CD8-positive, alpha-beta memory T cell (primary cell): ENCODE measurements at places on chromosomes 6 and 20. TPM values are rescaled to one million over a fixed set of nuclear protein-coding genes. Genes with fewer than 3 reads are reported as not detected.

- DNase-seq = no peak
- H3K4me3 ChIP-seq = no peak overlapping the region
- H3K27ac ChIP-seq = no peak overlapping the region
- no peaks in the 10 kb centered on the region for H3K36me3 ChIP-seq
Measured at GRCh38 chr6:5937169-5937909, 69.4 kb downstream of the NRN1 start.

GRCh38 chr6:3473773-3474172 is 16.9 kb upstream of the SLC22A23 start:
- no peaks in the 10 kb centered on the region for H3K4me1 ChIP-seq
- H3K27ac ChIP-seq = no peak overlapping the region
- H3K36me3 ChIP-seq = no peaks in the 10 kb centered on the region
- no peak overlapping the region for H3K4me3 ChIP-seq
- no peak for DNase-seq
- H3K27me3 ChIP-seq = no peaks in the 10 kb centered on the region

DNA sequence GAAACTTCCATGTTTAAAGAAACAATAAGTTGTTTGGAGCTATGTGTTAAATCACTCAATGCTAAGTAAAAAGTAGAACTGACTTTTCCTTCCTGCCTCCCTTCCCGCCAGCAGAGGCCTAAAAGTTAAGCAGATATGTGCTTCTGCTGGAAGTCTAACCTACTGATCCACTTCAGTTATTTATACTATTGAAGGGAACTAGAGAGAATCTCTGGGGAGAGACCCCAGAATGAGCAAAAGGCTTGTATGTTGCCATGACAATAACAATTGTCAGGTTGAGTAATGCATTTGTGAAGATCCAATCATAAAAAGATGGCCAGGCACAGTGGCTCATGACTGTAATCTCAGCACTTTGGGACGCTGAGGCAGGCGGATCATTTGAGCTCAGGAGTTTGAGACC is 24.7 kb downstream of the MGME1 start:
- H3K27ac ChIP-seq = no peak overlapping the region
- no peaks in the 10 kb centered on the region for H3K27me3 ChIP-seq
- no peaks in the 10 kb centered on the region for H3K36me3 ChIP-seq
- H3K4me1 ChIP-seq = peaks cover 3% of the 10 kb centered on the region

DNA sequence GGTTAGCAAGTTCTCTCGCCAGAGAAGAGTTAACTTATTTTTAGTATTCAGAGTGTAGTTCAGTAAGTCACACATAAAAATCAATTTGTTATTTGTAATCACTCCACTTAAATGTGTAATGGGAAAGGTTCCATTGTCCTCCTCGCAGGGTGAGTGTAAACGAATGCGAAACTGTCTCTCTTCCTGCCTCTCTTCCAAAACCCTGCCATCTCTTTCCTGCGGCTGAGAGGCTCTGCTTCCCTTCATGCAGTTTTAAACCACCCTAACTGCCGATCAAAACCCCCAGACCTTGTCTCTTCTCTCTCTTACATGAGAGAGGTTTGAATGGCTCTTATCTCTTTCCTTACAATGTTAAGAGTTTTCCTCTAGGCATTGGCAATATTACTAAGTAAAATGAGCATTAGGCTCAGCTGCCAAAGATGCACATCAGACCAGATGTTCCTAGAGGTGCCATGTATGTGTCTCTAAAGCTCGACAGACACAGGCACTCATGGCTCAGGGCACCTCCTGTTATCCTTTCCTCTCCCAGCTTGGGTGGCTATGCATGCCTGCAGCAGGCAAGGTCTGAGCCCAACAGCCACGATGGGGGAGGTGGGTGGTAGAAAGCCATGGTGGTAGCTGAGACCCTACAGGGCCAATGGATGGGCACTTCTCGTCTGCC is 91.2 kb downstream of the JARID2 start:
- H3K27ac ChIP-seq = no peak overlapping the region
- H3K4me3 ChIP-seq = no peak overlapping the region
- no peak for DNase-seq
- H3K27me3 ChIP-seq = no peaks in the 10 kb centered on the region

- H3K27ac ChIP-seq = no peak overlapping the region
- H3K36me3 ChIP-seq = no peaks in the 10 kb centered on the region
- no peak for DNase-seq
- H3K4me3 ChIP-seq = no peak overlapping the region
- H3K4me1 ChIP-seq = no peaks in the 10 kb centered on the region
Measured at GRCh38 chr6:154427446-154427845, 70.8 kb upstream of the IPCEF1 start.

GRCh38 chr6:130190701-130191690 is 31.8 kb downstream of the SAMD3 start:
- H3K27me3 ChIP-seq = no peaks in the 10 kb centered on the region
- H3K4me3 ChIP-seq = no peak overlapping the region
- H3K4me1 ChIP-seq = peaks cover 58% of the 10 kb centered on the region
- H3K36me3 ChIP-seq = no peaks in the 10 kb centered on the region
- no peak overlapping the region for H3K27ac ChIP-seq
- DNase-seq = no peak

GRCh38 chr6:15776458-15776980 is 113.7 kb upstream of the DTNBP1 start:
- H3K27ac ChIP-seq = no peak overlapping the region
- no peak overlapping the region for H3K4me3 ChIP-seq
- H3K36me3 ChIP-seq = no peaks in the 10 kb centered on the region

DNA sequence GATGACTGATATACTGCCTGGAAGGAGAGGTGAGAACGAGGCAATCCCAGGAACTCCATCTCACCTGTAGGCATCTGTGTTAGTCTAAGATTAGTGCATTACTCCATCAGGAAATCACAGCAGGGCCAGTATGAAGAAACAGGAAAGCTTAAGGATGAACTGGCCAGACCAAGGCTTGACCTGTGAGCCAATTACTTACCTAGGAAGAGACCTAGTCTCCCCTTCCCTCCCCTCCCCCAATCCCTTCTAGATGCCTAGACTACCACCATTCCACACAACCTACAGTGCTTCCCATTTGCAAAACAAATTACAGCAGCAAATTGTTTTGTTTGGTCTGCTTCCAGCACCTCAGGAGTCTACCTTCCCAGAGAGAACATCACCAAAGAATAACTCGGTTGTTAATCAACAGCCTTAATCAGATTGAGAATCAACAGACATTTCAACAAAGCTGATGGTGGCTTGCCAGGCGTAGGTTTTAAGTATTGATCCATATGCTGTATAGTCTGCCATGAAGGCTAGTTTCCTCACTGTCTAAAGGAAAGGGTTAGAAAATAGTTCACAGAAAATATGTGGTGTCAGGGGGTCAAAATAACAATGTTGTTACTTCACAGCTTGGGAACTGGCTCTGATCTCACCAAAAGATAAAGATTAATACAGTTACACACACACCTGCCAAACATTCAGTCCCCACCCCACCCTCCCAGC is 10.1 kb downstream of the PKHD1 start:
- H3K4me1 ChIP-seq = no peaks in the 10 kb centered on the region
- no peak overlapping the region for H3K4me3 ChIP-seq
- no peaks in the 10 kb centered on the region for H3K36me3 ChIP-seq
- H3K27ac ChIP-seq = no peak overlapping the region

GRCh38 chr6:63352069-63352543 is 32.3 kb upstream of the LGSN start:
- no peaks in the 10 kb centered on the region for H3K27me3 ChIP-seq
- H3K4me3 ChIP-seq = no peak overlapping the region
- no peak for DNase-seq

- DNase-seq = no peak
- no peak overlapping the region for H3K27ac ChIP-seq
- no peaks in the 10 kb centered on the region for H3K4me1 ChIP-seq
- H3K27me3 ChIP-seq = peaks cover 14% of the 10 kb centered on the region
Measured at GRCh38 chr20:37649676-37650370, 44.0 kb upstream of the CTNNBL1 start.

DNA sequence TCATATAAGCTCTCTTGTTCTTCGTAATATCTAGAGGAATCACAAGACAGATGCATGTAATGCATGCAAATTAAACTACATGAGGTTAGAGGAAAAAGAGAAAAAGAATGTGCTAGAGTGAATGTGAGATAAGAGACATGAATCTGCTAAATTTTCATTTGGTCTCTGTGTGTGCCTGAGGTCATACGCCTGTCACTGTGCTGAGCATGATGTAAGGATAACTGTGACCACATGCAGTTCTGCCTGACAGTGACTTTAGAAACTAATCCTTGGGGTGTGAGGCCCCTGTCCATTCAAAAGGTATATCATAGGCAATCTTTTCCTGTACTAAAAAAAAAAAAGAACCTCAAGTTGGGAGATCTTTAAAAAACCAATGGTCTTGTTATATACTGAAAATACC is 70.6 kb downstream of the SHPRH start:
- H3K4me3 ChIP-seq = no peak overlapping the region
- DNase-seq = no peak
- peaks cover 10% of the 10 kb centered on the region for H3K36me3 ChIP-seq
- H3K27ac ChIP-seq = no peak overlapping the region

DNA sequence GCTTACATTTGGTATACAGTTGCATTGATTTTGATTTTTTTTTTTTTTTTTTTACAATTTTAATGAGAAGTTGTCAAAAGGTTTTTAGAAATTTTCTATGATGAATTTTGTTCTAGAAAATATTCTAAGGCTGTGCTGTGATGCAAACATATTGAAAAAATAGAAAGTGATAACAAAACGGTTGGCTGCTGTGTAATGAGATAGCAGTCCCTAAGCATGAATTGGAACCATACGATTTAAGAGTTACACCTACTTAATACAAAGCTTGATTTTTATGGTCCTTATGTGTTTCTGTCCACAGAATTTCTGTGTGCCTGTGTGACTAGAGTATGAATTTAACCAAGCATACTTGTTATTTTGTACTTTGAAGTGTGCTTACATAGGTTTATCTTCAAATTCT is 12.1 kb downstream of the HIVEP1 start:
- H3K4me1 ChIP-seq = peaks cover 35% of the 10 kb centered on the region
- H3K36me3 ChIP-seq = no peaks in the 10 kb centered on the region
- no peak for DNase-seq
- H3K4me3 ChIP-seq = no peak overlapping the region
- no peaks in the 10 kb centered on the region for H3K27me3 ChIP-seq

BMP7 gene
- total RNA-seq = not detected

INSM1 gene
- 7.7 TPM for total RNA-seq

POM121L2 gene
- not detected for total RNA-seq

MOXD1 gene
- total RNA-seq = not detected

ZSCAN23 gene
- 1.3 TPM for total RNA-seq
